ENCODE measurements at places on chromosomes 1 and 21. TPM values are rescaled to one million over a fixed set of nuclear protein-coding genes. Genes with fewer than 3 reads are reported as not detected.

ECM1 gene
- 0.16 TPM for total RNA-seq

SH2D1B gene
- not detected for total RNA-seq

HHIPL2 gene
- total RNA-seq = not detected

RHD gene
- total RNA-seq = not detected

PLA2G2F gene
- total RNA-seq = not detected
